Right ventricle myocardium superior (tissue), 1 donor: ENCODE measurements at places on chromosomes 7 and 10. TPM values are rescaled to one million over a fixed set of nuclear protein-coding genes. Genes with fewer than 3 reads are reported as not detected.

MOGAT3 gene
- total RNA-seq = not detected

C10orf53 gene
- not detected for total RNA-seq

INTS1 gene
- total RNA-seq = 29.2 TPM

ITIH5 gene
- 8.5 TPM for total RNA-seq

HGF gene
- total RNA-seq = 1.6 TPM

ACBD5 gene
- 77.2 TPM for total RNA-seq

TLL2 gene
- 8.7 TPM for total RNA-seq

RADIL gene
- total RNA-seq = 4.0 TPM

ZNF12 gene
- 12.3 TPM for total RNA-seq

HHEX gene
- total RNA-seq = 2.6 TPM

PNLIPRP2 gene
- not detected for total RNA-seq

HMX2 gene
- not detected for total RNA-seq

DPYSL4 gene
- 31.7 TPM for total RNA-seq

HOXA1 gene
- 0.13 TPM for total RNA-seq

FKBP9 gene
- 120 TPM for total RNA-seq

ABCC2 gene
- total RNA-seq = 0.67 TPM

AGAP3 gene
- 62.7 TPM for total RNA-seq

VSTM4 gene
- 22.4 TPM for total RNA-seq

ADRA2A gene
- total RNA-seq = 0.67 TPM

MYPN gene
- 92.0 TPM for total RNA-seq

STEAP1B gene
- total RNA-seq = 0.43 TPM

KLF14 gene
- total RNA-seq = not detected

FAM24B gene
- not detected for total RNA-seq

CCL26 gene
- not detected for total RNA-seq

SSMEM1 gene
- not detected for total RNA-seq

PRTFDC1 gene
- total RNA-seq = 6.5 TPM

LIMK1 gene
- total RNA-seq = 8.6 TPM

OR2F2 gene
- not detected for total RNA-seq

BAIAP2L1 gene
- 1.6 TPM for total RNA-seq

FAM180A gene
- total RNA-seq = 5.9 TPM

NODAL gene
- not detected for total RNA-seq

DUSP5 gene
- 6.8 TPM for total RNA-seq

KAZALD1 gene
- 5.0 TPM for total RNA-seq

TTYH3 gene
- total RNA-seq = 12.6 TPM

CYP2W1 gene
- not detected for total RNA-seq

FMC1 gene
- total RNA-seq = 55.3 TPM

OR2A42 gene
- not detected for total RNA-seq

PRDX3 gene
- total RNA-seq = 261 TPM

AKR1C8 gene
- not detected for total RNA-seq

GIMAP5 gene
- 8.5 TPM for total RNA-seq

TBXAS1 gene
- 4.2 TPM for total RNA-seq

TMEM236 gene
- total RNA-seq = 0.43 TPM

MYO3A gene
- not detected for total RNA-seq

COL1A2 gene
- total RNA-seq = 62.9 TPM

ANKRD22 gene
- not detected for total RNA-seq

DPP6 gene
- total RNA-seq = 0.19 TPM

FEZF1 gene
- total RNA-seq = not detected

LIPF gene
- not detected for total RNA-seq

EVX1 gene
- total RNA-seq = not detected

AZGP1 gene
- total RNA-seq = 113 TPM

PVRIG gene
- not detected for total RNA-seq

TFEC gene
- total RNA-seq = 1.2 TPM

ACTR3C gene
- total RNA-seq = 2.9 TPM
